ENCODE measurements at places on chromosomes 16 and 17.
A peak's percentile ranks its signal among the peaks of the same experiment; 100 is the strongest.

- no peak for DNase-seq
These were observed 59.3 kb downstream of the TMEM235 start for GRCh38 chr17:78290721-78291120.

DNA sequence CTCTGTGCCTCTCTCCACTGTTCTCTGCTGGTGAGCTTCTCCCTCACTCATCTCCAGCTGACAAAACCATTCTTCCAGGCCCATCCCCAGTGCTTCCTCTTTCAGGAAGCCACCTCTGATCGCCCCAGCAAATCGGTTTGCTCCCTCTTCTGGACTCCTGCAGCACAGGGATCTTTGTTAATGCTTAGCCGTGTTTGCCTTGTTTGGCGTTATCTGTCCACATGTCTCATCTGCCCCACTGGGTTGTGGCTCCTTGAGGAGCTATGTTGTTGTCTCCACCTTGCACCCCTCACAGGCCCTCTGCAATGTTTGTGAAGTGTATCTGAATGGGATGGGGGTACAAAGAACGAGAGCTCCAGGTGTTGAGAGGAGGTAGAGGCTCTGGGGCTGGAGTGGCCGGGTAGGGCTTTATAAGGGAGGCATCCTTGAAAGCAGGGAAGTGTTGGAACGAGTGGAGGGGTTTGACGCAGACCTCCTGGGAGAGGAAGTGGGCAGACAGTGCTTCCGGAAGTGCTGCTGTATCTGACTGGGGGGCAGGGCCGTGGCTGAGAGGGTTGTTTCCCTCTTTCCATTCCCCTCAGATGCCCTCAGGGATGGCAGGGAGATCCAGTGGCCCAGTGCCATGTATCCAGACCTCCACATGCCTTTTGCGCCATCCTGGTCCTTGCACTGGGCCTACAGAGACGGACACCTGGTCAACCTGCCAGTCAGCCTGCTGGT, 27.8 kb downstream of the CASKIN2 start:
- DNase-seq, result no peak

DNA sequence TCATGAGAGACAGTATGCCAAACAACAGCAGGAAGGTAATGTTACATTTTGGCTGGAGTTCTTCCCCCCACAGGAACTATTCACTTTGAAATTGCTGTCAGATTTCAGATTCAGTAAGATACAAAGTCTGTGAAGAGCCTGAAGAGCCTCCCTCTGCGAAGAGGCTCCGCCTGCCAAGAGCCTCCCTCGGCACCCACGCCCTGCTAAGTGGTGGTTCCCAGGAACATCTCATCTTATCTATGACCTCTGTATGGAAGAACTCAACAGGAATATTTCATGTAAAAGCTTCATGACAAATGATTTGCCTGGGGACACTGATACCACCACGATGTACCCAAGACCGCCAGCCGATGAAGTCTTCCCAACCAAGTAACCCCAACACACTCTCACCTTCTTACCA, 3.2 kb downstream of the ZC3H7A start:
- DNase-seq, result no peak

DNA sequence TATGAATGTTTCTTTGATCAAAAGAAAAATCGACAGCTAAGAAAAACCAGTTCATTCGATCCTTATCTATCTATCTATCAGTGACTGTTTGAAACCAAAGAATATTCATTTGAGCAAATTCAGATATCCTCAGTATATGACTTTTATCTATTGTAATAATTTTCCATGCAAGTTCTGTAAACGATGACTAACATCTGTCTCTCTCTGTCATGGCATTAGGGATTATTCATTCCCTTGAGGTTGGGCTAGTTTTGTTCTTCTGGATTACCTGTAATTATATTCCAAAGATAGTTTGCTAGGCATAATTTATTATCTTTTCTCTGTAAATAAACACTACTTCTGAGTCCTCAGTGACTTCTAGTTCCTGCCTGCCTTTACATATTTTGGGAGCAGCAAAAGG, 497.7 kb upstream of the CDH11 start:
- no peak for DNase-seq

- DNase-seq, result no peak
These were observed 897 bp downstream of the TP53I13 start for GRCh38 chr17:29569245-29569950.

DNA sequence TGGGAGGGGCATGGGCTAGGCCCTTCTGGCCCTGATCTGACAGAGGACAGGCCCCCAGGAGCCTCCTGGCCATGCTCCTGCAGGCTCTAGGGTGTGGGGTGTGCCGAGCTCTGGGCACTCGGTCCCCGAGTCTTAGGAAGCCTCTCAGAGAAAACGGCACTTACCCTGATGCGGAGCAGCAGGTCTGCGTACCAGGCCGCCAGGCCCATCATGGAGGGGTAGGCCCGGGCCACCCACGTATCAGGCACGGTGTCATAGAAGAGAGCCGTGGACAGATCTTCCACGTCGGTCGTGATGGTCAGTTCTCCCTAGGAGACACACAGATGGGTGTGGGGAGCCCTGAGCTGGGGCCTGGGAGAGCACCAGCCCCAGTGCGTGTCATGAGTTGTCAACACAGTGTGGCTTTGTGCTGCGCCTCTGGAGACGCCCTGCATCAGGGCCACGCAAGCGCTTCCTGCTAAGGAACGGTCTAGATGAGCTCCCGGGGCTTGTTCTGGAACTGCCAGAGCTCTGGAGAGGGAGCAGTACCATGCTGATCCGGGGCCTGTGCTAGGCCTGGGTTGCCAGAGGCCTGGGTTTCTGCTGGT, 47.9 kb downstream of the PGS1 start:
- no peak for DNase-seq

GRCh38 chr17:31497431-31497830, 106.0 kb downstream of the RAB11FIP4 start:
- DNase-seq, result no peak

GRCh38 chr17:82810644-82811430, 29.0 kb downstream of the ZNF750 start:
- DNase-seq, result no peak

DNA sequence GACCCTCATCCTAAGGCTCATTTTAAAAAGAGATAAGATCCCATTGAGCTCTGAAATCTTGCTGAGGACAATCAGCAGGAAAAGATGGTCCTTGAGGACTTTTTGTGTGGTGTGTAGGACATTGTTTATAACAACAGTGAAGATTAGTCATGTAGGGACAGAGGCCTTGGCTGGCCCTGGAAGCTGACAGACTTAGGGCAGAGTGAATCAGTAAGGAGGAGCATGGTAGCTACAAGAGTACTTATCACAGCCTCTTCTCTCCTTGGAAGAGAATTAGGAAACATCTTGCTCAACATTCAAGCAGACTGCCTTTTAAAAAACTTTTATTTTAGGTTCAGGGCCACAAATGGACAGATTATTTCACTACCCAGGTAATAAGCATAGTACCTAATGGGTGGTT, 665.9 kb upstream of the SALL1 start:
- DNase-seq, result no peak

- DNase-seq, result peak; percentile 17
These were observed 129.1 kb upstream of the LHX1 start for GRCh38 chr17:36808180-36808661.

DNA sequence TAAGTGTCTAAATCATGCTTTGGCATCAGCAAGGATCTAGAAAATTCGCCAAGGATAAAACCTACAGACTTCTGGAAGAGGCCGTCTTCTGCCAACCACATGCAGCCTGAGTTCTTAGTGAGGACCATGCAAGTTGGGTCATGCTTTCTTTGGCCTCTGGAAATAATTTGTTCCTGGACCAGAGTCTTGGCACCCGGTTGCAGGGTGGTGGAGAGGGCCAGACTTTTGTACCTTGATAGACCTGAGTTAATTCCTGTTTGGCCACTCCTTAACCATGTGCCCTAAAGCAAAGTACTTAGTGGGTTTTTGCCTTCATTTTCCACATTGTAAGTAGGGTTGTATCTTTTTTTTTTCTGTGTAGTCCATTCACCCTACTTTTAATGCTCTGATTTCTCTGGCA, 283.4 kb upstream of the IRX5 start:
- DNase-seq, result no peak

DNA sequence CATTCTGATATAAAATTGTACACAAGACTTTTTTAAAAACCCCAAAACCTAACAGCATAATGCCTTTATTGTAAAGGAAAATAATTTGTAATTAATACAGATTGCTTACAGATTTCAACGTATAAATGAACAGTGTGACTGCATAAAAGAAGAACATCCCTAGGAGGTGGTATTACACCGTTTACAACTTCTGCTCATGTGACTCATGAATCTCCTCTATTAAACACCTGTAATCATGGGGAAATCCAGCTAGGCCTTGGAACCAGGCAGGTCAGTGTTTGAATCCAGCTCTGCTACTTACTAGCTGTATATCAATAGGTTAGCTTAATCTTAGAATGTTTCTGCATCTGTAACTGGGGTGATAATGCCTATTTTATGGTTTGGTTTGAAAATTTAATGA, 15.2 kb downstream of the RABEP1 start:
- no peak for DNase-seq

- no peak for DNase-seq
These were observed 27.2 kb downstream of the ZNF750 start for GRCh38 chr17:82812601-82813000.

DNA sequence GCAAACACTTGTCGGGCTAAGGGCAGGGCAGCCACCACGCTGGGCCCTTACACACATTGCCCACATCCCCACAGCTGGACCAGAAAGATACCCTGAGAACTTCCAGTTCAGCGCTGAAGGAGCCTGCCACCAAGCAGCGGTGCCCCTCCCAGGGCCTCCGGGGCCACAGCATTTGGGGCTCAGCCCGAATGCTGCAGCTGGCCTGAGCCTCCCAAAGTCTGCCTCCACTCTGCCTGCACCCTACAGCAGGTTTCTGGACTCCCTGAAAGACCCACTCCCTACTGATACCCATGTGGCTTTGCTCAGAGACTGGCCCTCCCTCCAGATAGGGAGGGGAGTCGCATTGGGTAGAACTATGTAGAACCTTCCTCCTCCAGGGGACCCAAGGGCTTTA, 1.5 kb downstream of the MCRIP1 start:
- no peak for DNase-seq

DNA sequence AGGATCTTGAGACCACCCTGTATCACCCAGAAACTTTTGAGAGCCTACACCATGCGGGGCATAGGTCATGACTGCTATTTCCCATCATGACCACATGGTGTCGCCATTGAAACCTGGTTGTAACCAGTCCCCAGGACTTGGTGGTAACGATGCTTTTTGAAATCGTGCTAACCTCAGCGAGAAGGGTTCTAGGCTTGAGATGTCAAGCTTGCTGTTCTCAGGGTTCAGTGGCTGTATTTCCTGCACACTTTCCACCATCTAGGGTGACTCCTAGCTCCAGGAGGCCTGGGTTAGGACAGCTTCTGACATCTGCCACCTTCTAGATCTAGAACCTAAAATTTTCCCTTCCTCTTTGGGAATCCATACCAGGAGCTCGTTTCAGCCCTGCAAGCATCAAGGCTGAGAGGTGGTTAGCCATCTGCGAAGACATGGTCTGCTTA, 13.0 kb upstream of the SPNS3 start:
- DNase-seq, result peak; percentile 76

DNA sequence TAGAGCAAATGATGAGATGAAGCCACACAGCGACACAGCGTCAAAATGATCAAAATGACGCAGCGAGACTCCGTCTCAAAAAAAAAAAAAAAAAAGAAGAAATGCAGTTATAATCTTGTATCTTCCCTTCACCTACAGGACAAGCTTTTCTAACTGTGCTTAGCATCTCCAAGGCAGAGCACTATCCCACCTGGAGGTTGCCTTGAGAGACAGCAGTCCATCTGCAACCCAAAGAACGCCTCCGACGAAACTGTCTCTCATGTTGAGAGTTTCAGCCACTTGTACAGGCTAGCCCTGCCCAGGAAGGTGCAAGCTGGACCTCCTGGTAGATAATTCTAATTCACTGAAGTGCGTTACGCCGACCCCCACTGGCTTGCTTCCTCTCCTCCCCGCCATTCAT, 46.7 kb upstream of the GCSH start:
- DNase-seq, result no peak

- no peak for DNase-seq
These were observed 1.0 kb downstream of the KIFC3 start for GRCh38 chr16:57801098-57801808.

- DNase-seq, result no peak
These were observed 24.8 kb upstream of the CSNK2A2 start for GRCh38 chr16:58222532-58223316.
